ENCODE measurements at places on chromosomes 2 and 18. TPM values are rescaled to one million over a fixed set of nuclear protein-coding genes. Genes with fewer than 3 reads are reported as not detected.
A peak's percentile ranks its signal among the peaks of the same experiment; 100 is the strongest.

DNA sequence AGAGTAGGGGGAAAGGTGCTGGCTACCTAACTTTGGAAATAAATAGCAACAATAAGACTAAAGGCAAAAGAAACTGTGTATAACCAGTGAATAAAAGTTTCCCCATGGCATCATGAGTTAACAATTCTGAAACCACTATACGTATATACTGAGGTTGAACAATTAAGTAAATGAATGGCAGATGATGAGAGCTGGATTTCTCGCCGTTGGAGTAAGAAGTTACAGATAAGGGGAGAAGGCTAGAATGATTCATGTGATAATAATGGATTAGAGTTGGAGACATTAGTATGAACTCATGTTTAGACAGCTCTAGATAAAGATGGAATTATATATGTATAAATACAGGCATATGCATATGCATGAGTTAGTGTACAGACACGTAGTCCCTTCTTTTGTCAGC, 152.7 kb downstream of the UBR3 start:
- peaks cover 10% of the 10 kb centered on the region for H3K36me3 ChIP-seq
- H3K4me1 ChIP-seq = no peaks in the 10 kb centered on the region
- H3K27me3 ChIP-seq = no peaks in the 10 kb centered on the region
- no peak overlapping the region for H3K27ac ChIP-seq
- H3K4me3 ChIP-seq = no peak overlapping the region
- DNase-seq = no peak

DNA sequence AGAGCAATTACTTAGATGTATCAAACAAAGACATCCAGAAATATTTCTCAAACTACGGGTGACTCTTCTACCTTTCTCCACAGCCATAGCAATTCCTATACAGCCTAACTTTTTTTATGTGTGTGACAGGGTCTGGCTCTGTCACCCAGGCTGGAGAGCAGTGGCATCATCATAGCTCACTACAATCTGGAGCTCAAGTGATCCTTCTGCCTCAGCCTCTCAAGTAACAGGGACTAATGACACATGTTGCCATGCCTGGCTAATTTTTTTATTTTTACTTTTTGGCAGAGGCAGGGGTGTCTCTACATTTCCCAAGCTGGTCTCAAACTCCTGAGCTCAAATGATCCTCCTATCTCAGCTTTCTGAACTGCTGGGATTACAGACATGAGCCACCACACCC, 328.9 kb upstream of the NT5C1B start:
- H3K36me3 ChIP-seq = no peaks in the 10 kb centered on the region
- DNase-seq = no peak
- no peaks in the 10 kb centered on the region for H3K4me1 ChIP-seq
- no peak overlapping the region for H3K27ac ChIP-seq

Gene CHST9
- 16.8 TPM for polyA plus RNA-seq

Gene SLC9A2
- 0.03 TPM for polyA plus RNA-seq

Gene DNAH7
- polyA plus RNA-seq = 1.1 TPM

DNA sequence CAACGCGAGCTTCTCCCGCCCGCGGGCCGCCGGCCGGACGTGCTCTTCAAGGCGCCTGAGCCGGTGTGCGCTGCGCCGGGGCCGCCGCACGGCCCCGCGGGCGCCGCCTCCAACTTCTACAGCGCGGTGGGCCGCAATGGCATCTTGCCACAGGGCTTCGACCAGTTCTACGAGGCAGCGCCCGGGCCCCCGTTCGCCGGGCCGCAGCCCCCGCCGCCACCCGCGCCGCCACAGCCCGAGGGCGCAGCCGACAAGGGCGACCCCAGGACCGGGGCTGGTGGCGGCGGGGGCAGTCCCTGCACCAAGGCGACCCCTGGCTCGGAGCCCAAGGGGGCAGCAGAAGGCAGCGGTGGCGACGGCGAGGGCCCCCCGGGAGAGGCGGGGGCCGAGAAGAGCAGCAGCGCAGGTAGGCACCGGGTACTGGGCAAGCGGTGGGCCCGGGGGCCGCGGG, 676 bp downstream of the HOXD11 start:
- H3K27me3 ChIP-seq = peaks cover 99% of the 10 kb centered on the region
- H3K36me3 ChIP-seq = no peaks in the 10 kb centered on the region
- H3K4me1 ChIP-seq = peaks cover 41% of the 10 kb centered on the region
- no peak overlapping the region for H3K27ac ChIP-seq
- DNase-seq = no peak
- 0 out of 2 replicates have a peak overlapping the region, but pooled peaks have one; percentile 28 for H3K4me3 ChIP-seq

DNA sequence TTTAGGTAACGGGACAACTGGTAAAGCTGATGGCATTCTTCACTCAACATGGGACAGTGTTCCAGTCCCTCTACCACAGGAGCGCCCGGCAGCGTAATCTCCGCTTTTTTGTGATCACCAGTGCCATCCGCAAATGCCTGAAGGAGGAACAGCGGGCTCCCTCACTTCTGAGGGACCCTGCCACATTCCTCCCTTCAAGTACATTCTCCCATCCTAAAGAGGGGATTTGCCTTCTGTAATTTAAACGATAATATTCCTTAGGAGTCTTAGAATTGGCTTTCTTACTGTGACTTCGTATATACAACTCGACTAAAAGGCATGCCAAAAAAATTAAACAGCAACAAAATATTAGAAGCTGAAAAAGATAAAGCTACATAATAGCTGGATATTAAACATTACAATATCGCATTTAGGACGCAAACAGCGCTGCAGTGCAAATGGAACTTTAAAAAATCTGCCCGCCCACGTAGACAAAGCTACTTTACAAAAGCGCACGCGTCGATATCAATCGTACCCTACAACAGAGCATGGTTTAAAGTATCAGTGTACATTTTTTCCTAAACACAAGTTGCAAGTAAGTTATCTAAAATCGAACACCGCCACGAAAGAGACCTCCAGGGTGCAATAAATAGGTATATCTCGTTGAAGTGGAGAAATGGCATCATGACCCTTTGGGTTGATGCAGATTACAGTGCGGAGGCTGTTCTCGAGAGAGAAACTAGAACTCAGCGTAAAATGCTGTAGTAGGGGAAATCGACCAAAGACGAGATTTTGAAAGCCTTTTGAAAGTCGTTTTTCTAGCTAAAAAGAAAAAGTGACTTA, 2.3 kb upstream of the VSNL1 start:
- no peaks in the 10 kb centered on the region for H3K36me3 ChIP-seq
- DNase-seq = peak; percentile 86
- peaks cover 13% of the 10 kb centered on the region for H3K27me3 ChIP-seq
- H3K4me1 ChIP-seq = peaks cover 22% of the 10 kb centered on the region

Gene LCT
- polyA plus RNA-seq = not detected

DNA sequence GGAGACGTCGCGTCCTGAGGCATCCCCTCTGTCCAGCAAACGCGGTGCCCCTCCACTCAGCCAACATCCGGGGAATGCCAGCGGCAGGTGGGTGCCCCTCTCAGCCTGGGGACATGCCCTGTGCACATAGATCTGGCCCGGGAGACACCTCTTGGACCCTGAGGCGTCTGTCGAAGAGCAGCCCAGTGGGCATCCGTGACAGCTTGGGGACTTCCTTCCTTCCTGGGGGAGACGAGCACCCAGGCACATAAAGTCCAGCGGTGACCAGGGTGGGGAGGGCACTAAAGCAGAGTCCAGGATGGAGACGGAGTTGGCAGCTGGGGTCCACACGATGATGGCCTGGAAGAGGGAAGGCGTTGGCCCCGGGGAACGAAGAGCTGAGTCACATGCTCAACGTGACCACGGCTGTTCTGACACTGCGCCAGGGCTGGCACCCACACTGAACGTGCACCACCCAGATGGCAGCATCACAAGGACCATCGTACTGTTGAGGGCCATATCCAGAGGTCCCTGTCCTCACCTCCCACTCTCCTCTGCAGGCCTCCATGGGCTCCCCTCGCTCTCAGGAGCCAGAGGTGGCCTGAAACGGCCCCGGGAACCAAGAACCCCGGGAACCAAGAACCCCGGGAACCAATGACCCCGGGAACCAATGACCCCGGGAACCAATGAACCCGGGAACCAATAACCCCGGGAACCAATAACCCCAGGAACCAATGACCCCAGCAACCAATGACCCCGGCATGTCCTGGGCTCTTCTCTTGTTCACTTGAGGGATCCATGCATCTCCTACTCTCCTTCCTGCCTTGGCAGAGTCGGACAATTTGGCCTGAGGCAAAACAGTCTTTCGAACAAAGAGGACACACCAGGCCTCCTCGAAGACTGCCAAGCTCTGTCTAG, 22.6 kb downstream of the HDAC4 start:
- H3K27ac ChIP-seq = no peak overlapping the region
- peaks cover 29% of the 10 kb centered on the region for H3K4me1 ChIP-seq
- H3K27me3 ChIP-seq = no peaks in the 10 kb centered on the region
- no peak overlapping the region for H3K4me3 ChIP-seq

DNA sequence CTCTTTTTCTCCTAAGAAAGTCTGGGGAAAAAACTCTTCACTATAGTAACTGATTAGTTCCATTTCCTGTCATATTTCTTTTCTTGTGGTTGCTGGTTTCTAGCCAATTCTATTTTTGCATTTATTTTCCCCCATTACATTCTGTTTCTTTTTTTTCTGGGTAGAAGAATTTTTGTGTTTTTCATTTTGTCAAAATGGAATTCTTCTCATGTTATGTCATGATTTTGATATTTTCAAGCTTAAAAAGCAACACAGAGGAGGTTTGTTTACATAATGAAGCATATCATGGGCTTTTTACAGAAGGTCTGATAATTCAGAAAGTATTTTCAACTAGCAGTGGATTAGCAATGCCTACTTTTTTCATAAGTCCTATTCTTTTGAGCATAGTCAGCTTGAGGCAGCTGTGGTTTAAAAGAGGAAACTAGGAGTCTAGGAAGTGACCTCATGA, 102.0 kb downstream of the MAP2 start:
- H3K4me1 ChIP-seq = peaks cover 1% of the 10 kb centered on the region
- no peaks in the 10 kb centered on the region for H3K36me3 ChIP-seq
- no peak overlapping the region for H3K4me3 ChIP-seq
- H3K27ac ChIP-seq = no peak overlapping the region

DNA sequence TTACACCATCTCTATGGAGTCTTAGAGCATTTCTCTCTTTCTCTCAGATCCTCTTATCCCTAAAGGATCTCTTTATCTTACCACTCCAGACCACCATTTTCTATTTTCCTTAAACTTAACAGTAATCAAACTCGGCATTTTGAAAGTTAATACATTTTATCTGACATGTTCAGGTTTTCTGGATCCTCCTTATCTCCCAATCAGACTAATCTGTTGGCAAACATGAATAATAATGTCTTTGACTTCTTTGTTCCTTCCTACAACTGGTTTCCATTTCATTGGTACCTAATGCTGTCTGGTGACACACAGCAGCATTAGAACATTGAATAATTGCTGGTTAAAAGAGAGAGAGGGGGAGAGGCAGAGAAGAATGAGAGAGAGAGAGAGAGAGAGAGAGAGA, 932.1 kb upstream of the FSHR start:
- no peaks in the 10 kb centered on the region for H3K36me3 ChIP-seq
- DNase-seq = no peak
- no peaks in the 10 kb centered on the region for H3K27me3 ChIP-seq
- no peak overlapping the region for H3K4me3 ChIP-seq
- H3K27ac ChIP-seq = no peak overlapping the region

Gene TBR1
- polyA plus RNA-seq = not detected

DNA sequence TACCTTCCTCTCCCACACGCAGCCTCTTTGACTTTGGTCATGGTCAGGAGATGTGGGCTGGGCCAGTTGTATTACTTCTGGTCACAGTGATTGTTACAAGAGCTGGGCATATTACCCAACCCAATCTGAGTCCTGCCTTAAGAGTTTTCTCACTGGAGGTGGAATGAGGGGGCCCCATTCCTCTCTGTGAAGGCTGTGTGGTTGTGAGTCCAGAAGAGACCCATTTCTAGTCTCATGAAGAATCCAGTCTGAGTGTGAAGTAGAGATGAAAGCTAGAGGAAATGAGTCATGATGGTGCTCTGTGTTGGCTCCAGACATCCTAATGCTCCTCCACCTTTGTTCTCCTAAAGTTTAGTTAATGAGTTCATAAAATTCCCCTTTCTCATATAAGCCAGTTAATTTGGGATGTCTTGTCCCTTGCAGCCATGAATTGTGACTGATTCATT, 50.8 kb upstream of the RASGRP3 start:
- H3K36me3 ChIP-seq = no peaks in the 10 kb centered on the region
- no peaks in the 10 kb centered on the region for H3K4me1 ChIP-seq
- no peak overlapping the region for H3K4me3 ChIP-seq
- no peaks in the 10 kb centered on the region for H3K27me3 ChIP-seq
- DNase-seq = no peak
- no peak overlapping the region for H3K27ac ChIP-seq

Gene C18orf54
- 13.9 TPM for polyA plus RNA-seq

- no peaks in the 10 kb centered on the region for H3K27me3 ChIP-seq
- DNase-seq = no peak
- no peaks in the 10 kb centered on the region for H3K4me1 ChIP-seq
- H3K4me3 ChIP-seq = no peak overlapping the region
These were observed 458.8 kb upstream of the NRXN1 start for GRCh38 chr2:51490576-51491234.

Gene SATB2
- 2.0 TPM for polyA plus RNA-seq

GRCh38 chr2:69535817-69536241, 98.6 kb upstream of the NFU1 start:
- H3K36me3 ChIP-seq = 0 out of 2 replicates have a peak, but pooled peaks cover 3% of the 10 kb centered on the region
- H3K4me3 ChIP-seq = no peak overlapping the region
- DNase-seq = no peak
- H3K4me1 ChIP-seq = no peaks in the 10 kb centered on the region
- H3K27ac ChIP-seq = no peak overlapping the region

DNA sequence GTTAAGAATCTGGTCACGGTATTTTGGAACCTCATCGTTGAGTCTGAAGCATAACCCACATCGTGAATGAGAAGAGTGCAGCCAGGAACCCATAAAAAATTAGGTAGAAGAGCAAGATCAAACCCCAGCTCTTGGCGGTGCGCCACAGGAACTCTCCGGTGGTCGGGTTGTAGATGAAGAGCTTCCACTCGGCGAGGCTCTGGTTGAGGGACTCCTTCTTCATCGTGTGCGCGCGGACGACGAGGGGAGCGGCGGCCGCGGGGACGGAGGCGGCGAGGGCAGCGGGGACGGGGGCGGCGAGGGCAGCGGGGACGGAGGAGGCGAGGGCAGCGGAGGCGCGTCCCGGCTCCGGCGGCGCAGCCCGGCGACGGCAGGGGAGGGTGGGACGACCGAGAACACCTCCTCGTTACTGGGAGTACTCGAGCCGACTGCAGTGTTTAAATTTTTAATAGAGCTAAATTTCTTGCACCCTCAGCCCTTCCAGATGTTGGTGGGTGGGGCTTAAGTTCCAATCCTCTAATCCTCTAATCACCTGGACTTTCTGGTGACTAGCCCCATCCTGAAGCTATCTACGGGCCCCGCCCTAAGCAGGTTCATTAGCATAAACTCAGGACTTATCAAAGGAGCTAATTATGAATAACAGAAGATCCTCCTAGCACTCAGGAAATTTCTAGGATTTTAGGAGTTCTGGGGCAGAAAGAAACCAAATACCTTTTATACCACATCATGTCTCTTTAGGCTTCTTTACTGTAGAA, 20.4 kb upstream of the PAPOLG start:
- H3K27ac ChIP-seq = no peak overlapping the region
- peak; percentile 74 for DNase-seq
- peaks cover 17% of the 10 kb centered on the region for H3K27me3 ChIP-seq
- H3K4me1 ChIP-seq = no peaks in the 10 kb centered on the region

DNA sequence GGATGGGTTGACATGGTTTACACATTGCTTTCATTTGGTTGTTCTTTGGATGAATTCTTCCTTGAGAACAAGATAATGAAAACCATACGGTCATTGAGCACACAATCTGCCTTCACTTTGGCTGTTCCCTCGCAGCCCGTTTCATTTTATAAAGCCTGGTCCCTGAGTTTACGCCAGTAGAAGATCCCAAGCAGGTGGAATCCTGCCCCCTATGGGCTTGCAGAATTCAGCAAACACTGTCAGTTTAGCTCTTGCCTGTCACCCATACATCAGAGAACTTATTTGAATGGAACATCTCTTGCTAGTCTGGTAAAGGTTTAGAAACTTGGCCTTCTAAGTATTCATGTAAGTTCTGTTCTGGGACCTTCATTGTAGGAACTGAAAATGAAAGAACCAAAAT, 666.4 kb upstream of the ZEB2 start:
- H3K27ac ChIP-seq = no peak overlapping the region
- no peaks in the 10 kb centered on the region for H3K27me3 ChIP-seq
- no peaks in the 10 kb centered on the region for H3K4me1 ChIP-seq

Gene RNU2-63P
- polyA plus RNA-seq = 2.8 TPM

Gene LYG1
- polyA plus RNA-seq = 0.50 TPM

Data from GM23338 (cell line).